Bladder microvascular endothelial cell (primary cell): ENCODE measurements at places on chromosomes 7 and 10. TPM values are rescaled to one million over a fixed set of nuclear protein-coding genes. Genes with fewer than 3 reads are reported as not detected.

Gene LIMK1
- total RNA-seq, result 14.7 and 38.9 TPM in 2 replicates

Gene GOLGA7B
- total RNA-seq, result not detected in 2 replicates

Gene NOS3
- total RNA-seq, result 20.9 and 58.7 TPM in 2 replicates

Gene CD36
- 2.8 and 288 TPM in 2 replicates for total RNA-seq

Gene OR2A5
- total RNA-seq, result not detected in 2 replicates

Gene CYP3A7
- total RNA-seq, result not detected in 2 replicates

Gene RELN
- total RNA-seq, result 8.1 and 899 TPM in 2 replicates

Gene UNCX
- total RNA-seq, result not detected in 2 replicates

Gene HOXA2
- 0.44 and 0.49 TPM in 2 replicates for total RNA-seq

Gene TMEM236
- 0.32 and 2.1 TPM in 2 replicates for total RNA-seq

Gene COL1A2
- total RNA-seq, result 19.6 and 72.4 TPM in 2 replicates

Gene FRA10AC1
- 1.9 and 15.2 TPM in 2 replicates for total RNA-seq
